ENCODE measurements at places on chromosomes 12 and 14.
A peak's percentile ranks its signal among the peaks of the same experiment; 100 is the strongest.

DNA sequence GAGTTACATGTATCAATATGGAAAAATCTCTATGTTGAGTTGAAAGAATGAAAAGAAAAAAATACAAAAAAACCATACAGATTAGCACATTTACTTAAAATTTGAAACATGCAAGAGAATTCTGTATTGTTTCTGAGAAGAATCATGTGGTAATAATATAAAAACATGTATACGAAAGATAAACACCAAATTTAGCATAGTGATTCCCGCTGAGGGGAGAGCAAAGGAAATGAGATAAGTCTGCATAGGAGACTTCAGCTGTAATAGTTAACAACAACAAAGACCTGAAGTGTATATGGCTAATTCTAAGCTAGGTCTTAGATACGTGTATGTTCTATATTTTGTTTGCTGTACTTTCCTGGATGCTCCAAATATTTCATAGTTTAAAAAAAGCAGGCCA lies 46.5 kb downstream of the FNTB start:
- no peak for DNase-seq

DNA sequence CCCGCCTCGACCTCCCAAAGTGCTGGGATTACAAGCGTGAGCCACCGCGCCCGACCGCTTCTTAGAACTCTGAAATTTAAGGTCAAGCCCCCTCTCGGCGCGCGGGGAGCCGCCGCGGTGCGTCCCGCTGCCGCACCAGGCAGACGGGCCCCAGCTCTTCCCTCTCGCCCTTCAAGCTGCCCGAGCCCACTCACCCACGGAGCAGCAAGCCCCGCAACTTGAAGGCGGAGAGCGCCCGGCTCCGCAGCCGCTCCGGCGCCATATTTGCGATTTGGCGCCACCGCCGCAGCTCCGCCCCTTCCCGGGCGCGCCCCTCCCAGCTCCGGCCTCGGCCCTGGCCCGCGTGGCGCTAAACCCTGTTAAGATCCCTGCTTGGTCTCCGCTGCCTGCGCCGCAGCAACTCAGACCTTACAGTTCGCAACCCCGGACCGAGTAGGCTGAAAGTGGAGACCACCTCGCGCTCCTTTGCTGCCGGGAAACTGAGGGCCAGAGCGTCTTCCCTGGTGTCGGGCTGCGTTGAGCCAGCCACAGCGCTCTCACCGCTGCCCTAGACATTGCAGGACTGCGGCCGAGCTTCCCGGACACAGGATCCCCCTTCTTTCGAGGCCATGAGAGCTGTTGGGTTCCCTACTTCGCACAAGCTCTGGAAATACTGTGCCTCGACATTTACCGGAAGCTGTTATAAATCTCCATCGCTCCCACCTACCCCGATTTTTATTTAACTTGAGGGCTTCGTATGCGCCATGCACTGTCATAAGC lies at the start of gene POLE2:
POLE2 (minus strand) TSS at position 273 of the 759 bp plus-strand sequence; CDS start at position 262, 11 bp downstream.
- DNase-seq = no peak

DNA sequence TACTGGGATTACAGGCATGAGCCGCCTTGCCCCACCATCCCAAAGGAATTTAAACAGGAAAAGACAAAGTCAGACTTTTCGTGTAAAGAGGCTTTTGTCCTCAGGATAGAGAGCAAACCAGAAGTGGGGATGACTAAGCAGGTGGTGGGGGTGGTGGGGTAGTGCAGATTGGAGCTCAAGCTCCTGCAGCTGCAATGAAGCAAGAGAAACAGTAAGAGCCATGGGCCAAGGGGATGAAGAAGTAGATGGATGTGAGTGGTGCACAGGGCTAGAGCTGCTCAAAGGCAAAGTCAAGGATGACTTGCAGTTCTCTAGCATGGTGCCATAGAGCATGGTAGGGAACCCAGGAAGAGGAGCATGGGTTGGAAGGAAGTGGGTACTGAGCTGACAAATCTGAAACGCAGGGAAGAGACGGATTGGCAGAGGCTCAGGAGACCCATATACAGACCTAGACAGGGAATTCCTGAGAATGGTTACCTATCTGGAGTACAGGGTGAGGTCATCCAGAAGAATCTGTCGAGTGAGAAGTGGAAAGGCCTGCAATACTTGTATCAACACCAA lies 11.4 kb upstream of the RNF34 start:
- DNase-seq = no peak

- DNase-seq = no peak
Measured at GRCh38 chr14:104355101-104356019, 217.0 kb downstream of the KIF26A start.

GRCh38 chr12:19575337-19576243 lies 136.3 kb downstream of the AEBP2 start:
- peak; percentile 100 for DNase-seq

DNA sequence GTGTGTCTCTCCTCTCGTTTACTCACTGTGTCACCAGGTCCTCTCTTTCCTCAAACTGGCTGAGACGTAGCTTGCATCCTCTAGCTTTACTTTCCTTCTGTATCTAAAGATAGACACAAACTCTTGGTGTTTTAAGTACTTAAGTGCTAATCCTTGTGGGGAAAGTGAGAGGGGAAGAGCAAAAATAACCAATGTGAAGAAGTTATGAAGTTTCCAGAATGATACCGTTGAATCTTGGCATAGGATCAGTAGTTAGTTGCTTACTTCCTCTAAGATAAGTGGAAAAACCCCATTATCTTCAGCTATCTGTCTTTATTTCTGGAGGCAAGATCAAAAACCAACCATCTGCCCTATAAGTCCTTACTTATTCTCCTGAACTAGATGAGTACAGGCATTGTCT lies 10.6 kb downstream of the FAR2 start:
- no peak for DNase-seq

DNA sequence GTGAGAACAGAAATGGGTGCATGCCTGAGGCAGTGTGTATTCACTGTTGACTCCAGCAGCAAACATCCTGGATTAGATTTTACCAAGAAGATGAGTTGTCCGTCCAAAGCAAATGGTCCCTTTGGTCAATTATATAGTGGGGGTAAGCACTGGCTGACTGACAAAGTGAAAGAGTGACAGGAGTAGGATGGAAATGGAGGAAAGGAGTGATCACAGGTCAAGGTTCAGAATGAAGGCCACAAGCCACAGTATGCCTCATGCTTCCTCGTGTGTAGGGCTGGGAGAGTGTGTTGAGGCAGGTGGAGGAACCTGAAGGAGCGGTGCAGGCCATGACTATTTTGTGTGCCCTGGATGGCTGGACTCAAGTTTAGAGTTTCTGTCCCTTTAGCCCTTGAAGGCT lies 14.3 kb downstream of the DHRS2 start:
- no peak for DNase-seq

- no peak for DNase-seq
Measured at GRCh38 chr12:89069431-89069830, 282.9 kb downstream of the DUSP6 start.
